ENCODE measurements at places on chromosomes 11 and 22. TPM values are rescaled to one million over a fixed set of nuclear protein-coding genes. Genes with fewer than 3 reads are reported as not detected.

HTR3A gene
- not detected for total RNA-seq

DNA sequence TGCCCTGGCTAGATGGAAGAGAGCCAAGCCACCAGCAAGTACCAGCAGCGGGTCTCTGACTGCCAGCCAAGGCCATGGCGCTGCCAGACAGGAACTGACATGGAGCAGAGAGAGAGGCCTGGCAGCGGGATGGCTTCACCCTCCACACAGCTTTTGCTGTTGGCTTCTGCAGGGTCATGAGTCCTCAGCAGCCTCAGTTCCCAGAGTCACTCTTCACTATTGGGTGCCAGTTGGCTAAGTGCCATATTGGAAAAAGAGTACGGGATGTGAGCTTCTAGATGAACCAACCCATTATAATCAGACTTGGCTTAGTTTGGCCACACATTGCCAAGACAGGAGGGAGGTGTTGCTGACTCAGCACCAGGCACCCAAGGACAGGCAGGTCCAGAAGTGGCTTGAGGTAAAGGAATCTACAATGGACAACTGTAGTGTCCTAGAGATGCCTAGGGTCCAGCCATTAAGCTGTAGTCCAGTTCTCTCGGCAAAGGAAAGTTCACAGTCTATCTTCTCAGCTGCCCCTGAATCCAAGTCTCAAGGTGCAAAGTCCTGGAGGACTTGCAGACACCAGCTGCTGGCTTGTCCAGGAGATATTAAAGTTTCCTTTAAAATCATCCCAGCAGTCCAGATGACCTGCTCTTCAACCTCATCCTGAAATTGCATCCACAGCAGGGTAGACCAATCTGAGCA is 40.7 kb upstream of the POU2AF1 start:
- no peaks in the 10 kb centered on the region for H3K36me3 ChIP-seq
- no peak overlapping the region for H3K27ac ChIP-seq
- H3K4me3 ChIP-seq: no peak overlapping the region
- H3K4me1 ChIP-seq: peaks cover 12% of the 10 kb centered on the region
- no peaks in the 10 kb centered on the region for H3K27me3 ChIP-seq

OR4A5 gene
- total RNA-seq: not detected

DNA sequence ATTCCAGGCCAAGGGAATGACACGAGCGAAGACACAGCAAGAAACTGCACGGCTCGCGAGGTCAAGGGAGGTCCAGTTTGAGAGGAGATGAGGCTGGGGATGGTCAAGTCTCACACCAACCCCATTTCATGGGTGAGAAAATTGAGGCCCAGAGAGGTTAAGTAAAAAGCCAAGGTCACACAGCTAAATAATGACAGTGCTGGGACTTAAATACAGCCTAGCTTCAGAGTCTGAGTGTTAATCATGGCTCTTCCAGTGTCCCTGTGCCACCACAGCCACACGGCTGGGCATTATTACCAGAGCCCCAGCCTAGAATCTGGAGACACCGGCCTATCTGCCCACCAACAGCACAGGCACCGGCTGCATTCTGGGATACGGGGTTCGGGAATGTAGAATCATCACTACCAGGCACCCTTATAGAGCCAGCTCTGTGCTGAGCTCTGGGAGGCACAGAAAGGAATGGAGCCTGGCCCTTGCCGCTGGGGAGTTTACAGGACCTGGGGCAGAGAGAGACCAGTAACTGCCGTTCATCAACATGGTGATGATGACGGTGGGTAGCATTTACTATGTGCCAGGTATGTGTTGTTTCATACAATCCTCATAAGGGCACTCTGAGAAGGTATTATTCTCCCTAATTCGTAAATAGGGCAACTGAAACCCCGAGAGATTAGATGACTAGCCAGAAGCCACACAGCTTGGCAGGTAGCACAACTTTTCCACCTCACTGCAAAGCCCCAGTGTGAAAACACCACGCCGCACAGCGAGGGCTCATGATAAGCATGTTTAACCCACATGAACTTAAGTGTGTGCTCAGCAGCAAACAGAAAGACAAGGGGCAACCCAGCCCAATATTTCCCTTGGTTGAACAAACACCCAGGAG is 51.8 kb downstream of the CD6 start:
- H3K36me3 ChIP-seq: no peaks in the 10 kb centered on the region
- peaks cover 65% of the 10 kb centered on the region for H3K4me1 ChIP-seq
- H3K4me3 ChIP-seq: no peak overlapping the region
- peak; percentile 58 for DNase-seq
- peak overlapping the region; percentile 82 for H3K27ac ChIP-seq
